ENCODE measurements at places on chromosomes 4 and X. TPM values are rescaled to one million over a fixed set of nuclear protein-coding genes. Genes with fewer than 3 reads are reported as not detected.

SCRG1 gene
- total RNA-seq = 0.85 TPM

HEPH gene
- total RNA-seq = 15.1 TPM

GPR82 gene
- not detected for total RNA-seq

TMSB15C gene
- 3.3 TPM for total RNA-seq

TMPRSS11D gene
- not detected for total RNA-seq

PRDM8 gene
- total RNA-seq = 2.8 TPM

TMEM144 gene
- total RNA-seq = 9.2 TPM

CXCL6 gene
- 66.7 TPM for total RNA-seq

TBX22 gene
- total RNA-seq = not detected

TCEAL6 gene
- total RNA-seq = not detected

DCTD gene
- 92.0 TPM for total RNA-seq

PRKG2 gene
- total RNA-seq = 4.6 TPM

FOXP3 gene
- not detected for total RNA-seq

CSTF2 gene
- 9.5 TPM for total RNA-seq

NWD2 gene
- total RNA-seq = not detected

SSX2 gene
- total RNA-seq = not detected

LRIT3 gene
- total RNA-seq = not detected

GLOD5 gene
- not detected for total RNA-seq

WDFY3 gene
- total RNA-seq = 43.0 TPM

HSFX1 gene
- total RNA-seq = 0.37 TPM

DOCK11 gene
- 30.7 TPM for total RNA-seq

CCDC160 gene
- total RNA-seq = under 0.01 TPM

TLL1 gene
- 0.09 TPM for total RNA-seq

ADH7 gene
- not detected for total RNA-seq

UNC5C gene
- total RNA-seq = 0.28 TPM

IGSF1 gene
- total RNA-seq = not detected

REPS2 gene
- total RNA-seq = 0.14 TPM

FABP2 gene
- not detected for total RNA-seq

RADX gene
- 1.00 TPM for total RNA-seq

RBM41 gene
- 11.8 TPM for total RNA-seq

GPR78 gene
- total RNA-seq = 3.0 TPM

ITM2A gene
- 0.14 TPM for total RNA-seq

SULT1E1 gene
- 0.09 TPM for total RNA-seq

SPARCL1 gene
- under 0.01 TPM for total RNA-seq

USP27X gene
- 1.8 TPM for total RNA-seq

FAM241A gene
- 0.85 TPM for total RNA-seq

HAND2 gene
- total RNA-seq = 79.9 TPM

PLS3 gene
- 249 TPM for total RNA-seq

PLXNB3 gene
- 1.3 TPM for total RNA-seq

LYAR gene
- total RNA-seq = 7.7 TPM

RAB9B gene
- 1.2 TPM for total RNA-seq

ADGRG4 gene
- total RNA-seq = not detected

ANKRD50 gene
- 42.8 TPM for total RNA-seq

JCHAIN gene
- total RNA-seq = 6.7 TPM

TMEM31 gene
- 0.14 TPM for total RNA-seq

STARD8 gene
- total RNA-seq = 1.3 TPM

PRPS1 gene
- total RNA-seq = 44.4 TPM

P2RY8 gene
- not detected for total RNA-seq

BTC gene
- total RNA-seq = 0.43 TPM

CITED1 gene
- not detected for total RNA-seq

AP1S2 gene
- total RNA-seq = 38.3 TPM

TSR2 gene
- 10.4 TPM for total RNA-seq

ERVMER34-1 gene
- under 0.01 TPM for total RNA-seq

ELF4 gene
- total RNA-seq = 9.1 TPM

HMGB3 gene
- 7.1 TPM for total RNA-seq

ALB gene
- 0.09 TPM for total RNA-seq

MSX1 gene
- 7.8 TPM for total RNA-seq

All from smooth muscle cell of bladder (primary cell).